Sciatic nerve (tissue), 2 donors: ENCODE measurements at places on chromosomes 6 and 20. TPM values are rescaled to one million over a fixed set of nuclear protein-coding genes. Genes with fewer than 3 reads are reported as not detected.

The BFSP1 gene
- 0.98 TPM for total RNA-seq

The MMP24 gene
- 0.49 TPM for total RNA-seq

The ALDH5A1 gene
- 19.3 TPM for total RNA-seq

The CST7 gene
- 6.7 TPM for total RNA-seq

The LPIN3 gene
- total RNA-seq = 12.9 TPM

The TMEM74B gene
- 7.1 TPM for total RNA-seq

The STX7 gene
- total RNA-seq = 98.4 TPM

The CCDC170 gene
- total RNA-seq = 4.5 TPM

The BCAS1 gene
- total RNA-seq = 117 TPM

The TTLL9 gene
- 7.1 TPM for total RNA-seq

The BMP2 gene
- 6.1 TPM for total RNA-seq

The PRR18 gene
- not detected for total RNA-seq

The LAMA4 gene
- 332 TPM for total RNA-seq

The SPAG4 gene
- 4.5 TPM for total RNA-seq
